Urothelium cell line (cell line): ENCODE measurements at places on chromosomes 3 and 15.
A peak's percentile ranks its signal among the peaks of the same experiment; 100 is the strongest.

GRCh38 chr3:44654039-44654438, 5.5 kb downstream of the ZNF35 start:
- DNase-seq = no peak

DNA sequence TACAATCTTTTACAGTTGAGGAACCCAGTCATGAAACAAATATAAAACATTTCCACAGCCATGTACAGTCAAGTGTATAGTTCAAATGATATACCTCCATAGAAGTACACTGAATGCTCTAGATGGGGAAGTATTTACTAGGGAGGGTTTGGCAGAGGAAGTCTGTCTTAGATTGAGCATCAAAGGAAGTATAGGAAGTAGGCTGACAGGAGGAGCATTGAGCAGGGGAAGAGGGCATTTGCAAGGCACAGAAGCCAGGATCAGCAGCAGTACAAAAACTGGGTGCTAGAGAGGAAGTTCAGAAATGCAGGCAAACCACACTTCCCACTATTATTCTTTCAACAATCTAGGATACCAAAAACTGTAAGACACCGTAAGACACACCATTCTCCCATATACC, 122.6 kb downstream of the ANO10 start:
- no peak for DNase-seq

DNA sequence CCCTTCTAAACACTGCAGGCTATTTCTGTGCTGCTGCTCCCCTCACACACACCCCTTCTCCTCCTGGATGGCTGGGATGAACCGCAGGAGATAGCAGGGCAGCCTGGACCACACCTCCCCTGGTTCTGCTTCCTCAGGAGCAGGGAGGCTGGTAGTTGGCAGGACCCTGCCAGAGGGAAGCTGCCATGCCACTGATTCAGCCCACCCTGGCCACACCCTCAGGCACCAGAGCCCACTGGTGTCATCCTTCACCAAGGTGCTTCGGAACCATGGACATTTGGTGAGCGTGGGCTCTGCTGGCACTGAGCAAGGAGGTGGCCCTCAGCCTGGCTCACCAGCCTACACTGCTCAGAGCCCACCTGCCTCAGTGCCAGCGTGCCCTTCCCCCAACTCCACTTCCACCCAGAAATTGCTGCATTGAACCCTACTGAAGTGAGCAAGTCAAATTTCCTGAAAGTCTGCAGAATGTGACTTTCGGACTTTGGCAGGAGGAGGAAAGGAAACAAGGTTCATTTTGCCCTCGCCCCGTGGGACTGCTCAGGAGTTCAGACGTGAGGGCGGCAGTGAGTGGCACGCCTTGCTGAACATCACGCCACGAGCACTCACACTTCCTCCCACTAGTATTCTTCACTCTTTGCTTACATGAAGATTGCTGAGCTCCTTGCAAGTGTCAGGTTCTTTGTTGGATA, 26.3 kb downstream of the BMF start:
- DNase-seq = no peak

GRCh38 chr3:15331606-15332404, 581 bp downstream of the SH3BP5 start:
- DNase-seq = peak; percentile 38

GRCh38 chr15:78938658-78939488, 6.0 kb downstream of the CTSH start:
- DNase-seq = no peak

GRCh38 chr15:77649610-77650009, 16.9 kb upstream of the LINGO1 start:
- DNase-seq = no peak

DNA sequence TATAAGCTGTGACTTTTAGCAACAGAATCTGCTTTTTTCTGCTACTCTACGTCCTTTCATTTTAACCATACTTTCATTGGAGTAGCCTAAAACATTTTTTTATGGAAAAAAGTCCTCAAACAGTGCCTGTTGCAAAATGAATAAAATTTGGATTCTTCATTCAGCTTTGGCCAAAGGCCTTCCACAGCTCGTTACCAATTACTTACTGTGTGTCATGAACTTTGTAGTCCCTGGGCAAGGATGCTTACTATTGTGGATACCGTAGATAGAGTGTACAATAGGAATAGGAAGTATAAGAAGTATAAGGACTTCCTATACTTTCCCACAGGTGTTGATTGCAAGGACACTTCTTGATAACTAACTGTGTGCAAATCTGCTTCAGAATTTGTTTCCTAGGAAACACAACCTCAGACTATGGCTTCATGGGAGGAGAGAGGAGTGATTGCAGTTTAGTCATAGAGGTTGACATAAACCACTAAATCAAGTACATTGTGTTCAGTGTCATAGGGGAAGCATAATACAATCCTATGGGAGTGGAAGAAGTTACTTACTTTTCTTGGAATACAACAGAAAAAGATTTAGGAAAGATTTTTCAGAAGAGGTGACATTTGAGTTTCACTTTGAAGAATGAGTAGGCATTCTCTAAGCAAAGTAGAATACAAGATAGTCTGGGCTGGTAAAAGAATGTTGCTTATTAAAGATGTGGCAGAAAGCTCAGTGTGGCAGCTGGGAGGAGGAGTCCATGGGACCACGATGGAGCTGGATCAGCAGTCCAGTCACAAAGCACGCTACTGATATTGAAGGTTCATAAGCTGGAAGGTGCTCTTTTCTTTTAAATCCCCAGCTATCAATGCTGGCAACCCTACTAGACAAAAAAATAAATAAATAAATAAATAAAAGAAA, 309.7 kb upstream of the TPRG1 start:
- no peak for DNase-seq

- no peak for DNase-seq
These were observed 22.4 kb downstream of the MCTP2 start for GRCh38 chr15:94253742-94254141.

GRCh38 chr3:4493941-4494894, 1.1 kb downstream of the ITPR1 start:
- DNase-seq = peak; percentile 50

- no peak for DNase-seq
These were observed 46.0 kb downstream of the TEX9 start for GRCh38 chr15:56411122-56411749.

DNA sequence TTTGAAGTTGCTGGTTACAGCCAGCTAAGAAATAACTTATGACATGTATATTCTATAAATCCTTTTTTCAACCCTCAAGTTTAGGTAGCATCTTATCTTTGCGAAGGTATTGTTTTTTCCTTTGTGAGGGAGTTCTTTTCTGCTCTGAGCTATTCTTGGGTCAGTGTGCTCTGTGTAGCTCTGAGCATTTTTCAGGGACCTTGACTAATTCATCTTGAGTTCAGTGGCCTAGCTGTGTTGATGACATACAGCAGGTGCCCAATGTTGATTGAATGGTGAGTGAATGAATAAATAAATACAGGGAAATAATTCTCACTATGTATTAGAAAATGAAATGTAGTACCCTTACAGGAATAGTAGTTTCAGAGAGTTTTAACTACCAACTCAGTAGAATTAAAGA, 335.3 kb downstream of the IL20RB start:
- no peak for DNase-seq

- DNase-seq = peak; percentile 21
These were observed 355.5 kb downstream of the LRTM1 start for GRCh38 chr3:54572197-54572895.
